Panc1 (cell line): ENCODE measurements at places on chromosomes 11 and 22.

- DNase-seq = no peak
These were observed 38.2 kb downstream of the CD6 start for GRCh38 chr11:61009392-61010275.

DNA sequence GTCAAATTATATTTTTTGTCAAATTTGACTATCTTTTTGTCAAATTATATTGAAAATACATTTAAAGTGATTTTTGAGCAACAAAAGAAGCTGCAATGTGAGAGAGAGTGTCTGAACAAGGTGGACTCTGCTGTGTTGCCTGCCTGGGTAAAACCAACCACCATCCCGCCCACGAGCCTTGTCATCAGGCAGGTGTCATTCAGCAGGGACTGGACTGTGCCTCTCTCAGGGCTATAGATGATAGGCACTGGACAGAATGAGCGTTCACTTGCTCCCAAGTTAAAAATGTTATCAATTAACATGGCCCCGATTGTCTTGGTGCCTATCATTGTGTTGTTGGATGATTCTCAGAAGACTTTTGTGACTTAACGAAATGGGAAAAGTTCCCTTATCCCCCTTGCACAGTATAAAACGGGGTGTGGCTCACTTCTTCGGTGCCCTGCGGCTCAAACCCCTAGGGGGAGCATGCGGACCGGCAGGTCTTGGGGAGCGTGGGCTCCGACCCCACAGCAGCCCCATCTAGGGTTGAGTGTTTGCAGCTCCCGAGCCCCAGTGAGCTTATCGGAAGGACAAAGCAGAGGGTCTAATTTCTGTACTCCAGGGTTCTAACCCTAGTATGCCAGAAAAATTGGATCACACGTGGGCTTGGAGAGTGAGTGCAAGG, 1.7 kb downstream of the APOL5 start:
- no peak for DNase-seq

DNA sequence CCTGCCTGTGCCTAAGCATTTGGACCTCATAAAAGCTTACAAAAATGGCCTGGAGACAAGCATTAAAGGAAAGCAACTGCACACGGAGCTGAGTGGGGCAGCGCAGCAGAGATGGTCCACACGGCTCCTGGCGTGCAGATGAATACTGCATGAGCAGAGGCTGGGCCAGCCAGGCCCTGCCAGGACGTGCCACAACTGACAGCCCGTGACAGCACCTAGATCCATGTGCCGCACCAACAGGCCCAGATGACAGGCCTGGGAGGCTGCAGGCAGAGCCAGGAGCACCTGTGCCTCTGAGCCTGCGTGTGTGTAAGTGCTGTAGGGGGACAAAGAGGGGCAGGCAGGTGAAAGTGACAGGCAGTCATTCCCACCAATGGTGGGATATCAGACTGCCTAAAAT, 33.4 kb downstream of the MICAL3 start:
- no peak for DNase-seq

- DNase-seq = no peak
These were observed 45.4 kb downstream of the AAMDC start for GRCh38 chr11:77866336-77866735.

DNA sequence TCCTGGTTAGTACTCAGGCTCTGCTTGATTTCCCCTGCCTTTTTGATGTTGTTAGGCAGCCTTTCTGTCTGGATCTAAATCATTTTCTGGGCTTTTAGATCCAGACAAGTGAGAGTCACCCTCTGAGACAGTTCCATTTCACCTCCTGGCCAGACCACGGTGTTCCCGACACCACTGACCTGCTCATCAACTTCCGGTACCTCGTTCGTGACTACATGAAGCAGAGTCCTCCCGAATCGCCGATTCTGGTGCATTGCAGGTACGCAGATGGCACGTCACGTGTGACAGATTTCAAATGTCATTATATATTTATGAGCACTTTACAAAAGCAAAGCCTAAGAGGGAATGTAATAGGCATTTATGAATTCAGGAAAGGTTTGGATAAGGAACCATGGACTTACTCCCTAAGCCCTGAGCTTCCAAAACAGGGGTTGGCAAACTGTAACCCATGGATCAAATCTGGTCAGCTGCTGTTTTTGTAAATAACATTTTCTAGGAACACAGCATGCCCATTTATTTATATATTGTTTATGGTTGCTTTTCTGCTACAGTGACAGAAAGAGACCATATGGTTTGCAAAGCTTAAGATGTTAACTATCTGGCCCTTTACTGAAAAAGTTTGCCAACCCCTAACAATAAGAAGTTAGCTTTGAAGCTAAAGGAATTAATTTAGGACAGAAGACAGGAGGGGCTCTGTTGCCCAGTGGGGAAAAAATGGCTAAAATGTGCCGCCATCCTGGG, 53.1 kb upstream of the OR4B1 start:
- no peak for DNase-seq
